ENCODE measurements at places on chromosomes 6 and 20.

DNA sequence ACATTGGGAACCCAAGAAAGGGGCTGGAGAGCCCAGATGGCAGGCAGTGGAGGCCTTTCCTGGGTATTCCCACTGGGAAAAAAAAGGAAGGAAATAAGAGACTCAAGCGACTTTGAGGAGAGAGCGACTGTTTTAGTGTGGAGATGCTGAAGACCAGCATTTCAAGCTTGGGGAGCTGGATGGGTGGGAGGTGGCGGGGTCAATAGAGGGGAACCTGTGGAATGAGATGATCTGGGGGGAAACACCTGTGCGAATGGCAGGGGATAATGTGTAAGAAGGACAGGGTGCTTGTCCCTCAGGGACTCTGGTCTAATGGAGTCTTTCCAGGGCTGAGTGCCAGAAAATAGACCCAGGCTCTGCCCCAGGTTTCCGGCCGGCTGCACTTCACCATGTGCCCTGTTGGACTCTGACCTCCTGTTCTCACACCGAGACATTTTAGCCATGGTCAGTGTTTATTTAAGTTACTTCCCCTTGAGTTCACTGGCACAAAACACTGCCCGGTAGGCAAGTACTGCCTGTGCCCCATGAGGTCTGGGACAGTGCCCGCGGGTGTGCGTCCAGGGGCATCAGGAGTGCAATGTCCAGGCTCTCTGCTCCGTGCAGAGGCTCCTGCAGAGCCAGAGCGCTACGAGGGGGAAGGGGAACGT is 50.4 kb upstream of the NKX2-2 start:
- no peak for DNase-seq

DNA sequence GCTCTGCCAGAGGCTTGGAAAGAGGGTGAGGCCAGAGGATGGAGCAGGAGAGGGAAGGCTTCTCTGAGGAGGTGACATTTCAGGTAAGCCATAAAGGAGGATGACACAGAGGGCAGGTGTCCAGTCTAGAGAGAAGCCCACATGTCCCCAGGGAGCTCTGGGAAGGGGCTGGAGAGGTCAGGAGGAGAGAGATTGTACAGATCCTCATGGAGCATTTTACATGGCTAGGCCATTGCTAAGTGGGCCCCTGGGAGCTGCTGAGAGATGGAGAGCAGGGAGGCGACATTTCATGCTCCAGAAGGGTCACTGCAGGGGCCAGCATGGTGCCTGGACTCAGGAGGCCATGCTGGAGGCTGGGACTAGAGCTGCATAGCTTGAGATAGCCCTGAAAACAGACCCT is 124.5 kb downstream of the TOX2 start:
- DNase-seq: no peak

DNA sequence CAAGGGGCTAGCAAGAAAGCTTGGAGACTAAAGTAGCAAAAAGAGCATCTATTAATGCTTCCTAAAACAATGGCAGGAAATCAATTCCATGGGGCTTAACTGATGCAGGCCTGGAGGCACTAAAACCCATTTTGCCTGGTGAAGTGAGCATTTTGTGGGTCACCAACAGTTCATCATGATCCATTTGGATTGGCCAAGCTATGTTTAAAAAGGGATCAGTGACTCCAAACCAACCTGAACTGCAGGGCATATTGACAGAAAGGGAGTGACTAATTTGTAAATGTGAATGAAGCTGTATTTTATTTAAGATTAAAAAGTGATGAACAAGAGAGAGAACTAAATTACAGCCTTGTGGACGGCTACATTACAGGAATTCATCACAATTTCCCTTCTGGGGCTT is 132.0 kb downstream of the PCSK2 start:
- no peak for DNase-seq

- DNase-seq: no peak
These were observed 187.4 kb upstream of the TAB2 start for GRCh38 chr6:149130090-149130489.

DNA sequence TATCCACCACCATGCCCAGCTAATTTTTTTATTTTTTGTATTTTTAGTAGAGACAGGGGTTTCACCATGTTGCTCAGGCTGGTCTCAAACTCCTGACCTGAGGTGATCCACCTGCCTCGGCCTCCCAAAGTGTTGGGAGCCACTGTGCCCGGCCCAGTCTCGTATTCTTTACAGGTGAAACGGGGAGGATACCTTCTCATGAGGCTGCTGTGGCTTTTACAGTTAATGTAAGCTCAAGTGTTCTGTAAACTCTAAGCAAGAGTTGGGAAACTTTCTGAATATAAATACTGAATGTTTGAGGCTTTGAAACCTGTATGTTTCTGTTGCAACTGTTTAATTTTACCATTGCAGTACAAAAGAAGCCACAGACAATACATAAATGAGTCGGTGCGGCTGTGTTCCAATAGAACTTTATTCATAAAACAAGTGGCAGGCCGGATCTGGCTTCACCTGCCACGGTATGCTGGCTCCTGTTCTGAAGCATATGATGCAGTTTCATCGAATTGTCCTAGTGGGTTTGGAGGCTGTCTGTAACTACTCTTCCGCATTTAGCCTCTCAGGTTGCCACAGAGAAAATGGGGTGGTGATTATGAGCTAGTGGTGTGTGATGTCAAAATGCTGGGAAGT is 192.5 kb upstream of the ZFP64 start:
- DNase-seq: no peak

- no peak for DNase-seq
These were observed 111.3 kb downstream of the LY86 start for GRCh38 chr6:6699741-6700367.

GRCh38 chr6:134293659-134294161 is 24.2 kb downstream of the SGK1 start:
- no peak for DNase-seq

DNA sequence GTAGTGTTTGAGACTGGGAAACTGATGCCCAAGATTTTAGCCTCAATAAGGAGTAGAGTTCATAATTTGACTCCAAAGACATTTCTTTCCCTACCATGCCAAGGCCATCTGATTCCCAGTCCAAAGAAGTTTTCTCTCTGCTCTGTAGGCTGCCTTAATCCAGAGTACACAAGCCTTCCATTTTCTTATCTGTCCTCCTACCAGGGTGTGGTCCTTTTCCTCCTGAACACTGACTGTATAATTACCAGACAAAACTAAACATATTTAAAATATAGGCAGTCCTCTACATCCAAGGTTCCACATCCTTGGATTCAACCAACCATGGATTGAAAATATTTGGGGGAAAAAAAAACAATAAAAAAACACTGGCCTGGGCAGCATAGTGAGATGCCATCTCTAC is 108.4 kb downstream of the SLC16A10 start:
- no peak for DNase-seq

- DNase-seq: no peak
These were observed 261.9 kb upstream of the ECI2 start for GRCh38 chr6:4397307-4397706.

GRCh38 chr6:5899216-5900045 is 107.3 kb downstream of the NRN1 start:
- no peak for DNase-seq

DNA sequence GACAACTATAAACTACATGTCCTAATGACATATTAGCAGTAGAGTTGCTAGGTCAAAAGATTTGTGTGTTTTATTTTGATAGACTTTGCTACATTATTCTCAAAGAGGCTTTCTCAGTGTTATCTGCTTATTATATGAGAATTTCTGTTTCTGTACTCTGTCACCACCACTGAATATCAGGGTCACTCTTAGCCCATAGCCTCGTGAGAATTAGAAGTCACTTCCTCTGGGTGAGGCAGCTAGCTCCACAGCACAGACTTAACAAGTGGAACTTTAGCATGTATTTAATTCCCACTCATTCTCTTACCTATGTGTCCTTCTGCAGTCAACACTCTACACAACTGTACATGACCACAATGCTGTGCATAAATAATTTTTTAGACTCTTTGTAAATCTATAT is 6.7 kb downstream of the PHACTR2 start:
- no peak for DNase-seq

GRCh38 chr6:113010196-113010989 is 663.3 kb downstream of the RFPL4B start:
- no peak for DNase-seq

DNA sequence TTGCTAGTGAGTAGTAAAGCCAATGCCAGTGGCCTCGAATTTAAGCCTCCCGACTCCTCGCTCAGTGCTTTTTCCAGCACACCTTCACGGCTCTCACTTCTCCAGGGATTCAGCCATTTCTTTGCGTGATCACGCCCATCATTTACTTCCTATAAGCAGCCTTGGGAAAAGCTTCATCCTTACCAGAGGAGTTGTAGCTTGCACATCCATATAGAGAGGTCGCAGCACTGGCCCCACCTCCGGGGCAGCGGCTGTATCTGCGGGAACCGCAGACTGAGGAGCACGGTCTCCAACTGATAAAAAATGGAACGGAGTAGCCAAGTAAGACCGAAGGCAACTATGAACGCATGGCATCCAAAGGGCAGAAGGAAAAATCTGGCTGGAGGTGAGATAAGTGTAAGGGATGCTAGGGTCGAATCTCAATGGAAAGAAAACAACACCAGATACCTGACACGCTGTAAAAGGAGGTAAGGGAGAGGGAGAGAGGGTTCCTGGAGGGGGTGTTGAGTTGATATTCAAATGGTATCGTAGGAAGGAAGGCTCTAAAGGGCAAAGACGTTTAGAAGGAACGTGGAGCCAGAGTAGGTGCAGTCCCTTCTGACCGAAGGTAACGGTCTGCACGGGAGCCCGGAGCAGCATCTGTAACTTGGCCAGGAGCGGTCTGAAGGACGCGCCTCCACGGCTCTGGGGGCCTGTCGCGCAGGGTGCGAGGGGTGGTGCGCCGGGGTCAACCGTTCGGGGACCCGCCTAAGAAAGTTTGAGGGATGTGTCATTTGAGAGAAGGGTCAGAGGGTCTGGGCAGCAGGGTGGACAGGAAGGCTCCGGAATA is 640 bp downstream of the NFS1 start:
- peak; percentile 61 for DNase-seq

- no peak for DNase-seq
These were observed 22.9 kb downstream of the NT5E start for GRCh38 chr6:85472744-85473143.

- no peak for DNase-seq
These were observed 53.0 kb downstream of the ELOVL2 start for GRCh38 chr6:10991115-10991514.

- DNase-seq: no peak
These were observed 128.7 kb downstream of the NFATC2 start for GRCh38 chr20:51413857-51414256.

- no peak for DNase-seq
These were observed 20.8 kb upstream of the EMILIN3 start for GRCh38 chr20:41387444-41387851.

- DNase-seq: no peak
These were observed 89.2 kb downstream of the FAM83B start for GRCh38 chr6:54935739-54936138.

DNA sequence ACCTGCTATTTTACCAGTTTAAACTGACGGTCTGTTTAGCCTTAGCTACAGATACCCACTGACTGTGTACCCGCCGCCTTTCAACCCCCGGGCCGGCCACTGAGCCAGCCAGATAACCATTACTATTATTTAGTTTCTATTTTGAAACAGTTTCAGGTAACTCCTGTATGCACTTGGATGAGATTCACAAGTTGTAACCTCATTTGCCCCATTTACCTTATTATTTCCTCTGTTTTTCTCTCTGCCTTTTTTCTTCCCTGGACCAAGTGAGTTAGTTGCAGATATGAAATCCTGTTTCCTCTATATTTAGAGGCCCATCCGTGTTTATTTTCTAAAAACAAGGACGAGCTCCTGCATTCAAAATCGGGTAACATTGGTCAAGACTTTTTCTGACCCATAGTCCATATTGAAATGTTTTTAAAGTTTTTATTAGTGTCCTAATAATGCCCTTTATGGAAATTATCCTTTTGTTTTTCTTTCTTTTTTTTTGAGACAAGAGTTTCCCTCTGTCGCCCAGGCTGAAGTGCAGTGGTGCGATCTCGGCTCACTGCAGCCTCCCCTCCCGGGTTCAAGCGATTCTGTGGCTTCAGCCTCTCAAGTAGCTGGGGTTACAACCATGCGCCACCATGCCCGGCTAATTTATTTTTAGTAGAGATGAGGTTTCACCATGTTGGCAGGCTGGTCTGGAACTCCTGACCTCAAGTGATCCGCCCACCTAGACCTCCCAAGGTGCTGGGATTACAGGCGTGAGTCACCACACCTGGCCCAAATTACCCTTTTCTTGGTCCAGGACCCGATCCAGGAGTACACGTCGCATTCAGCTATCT is 767 bp downstream of the AP5S1 start:
- no peak for DNase-seq

- no peak for DNase-seq
These were observed 116.6 kb upstream of the TRAF3IP2 start for GRCh38 chr6:111722179-111722731.

DNA sequence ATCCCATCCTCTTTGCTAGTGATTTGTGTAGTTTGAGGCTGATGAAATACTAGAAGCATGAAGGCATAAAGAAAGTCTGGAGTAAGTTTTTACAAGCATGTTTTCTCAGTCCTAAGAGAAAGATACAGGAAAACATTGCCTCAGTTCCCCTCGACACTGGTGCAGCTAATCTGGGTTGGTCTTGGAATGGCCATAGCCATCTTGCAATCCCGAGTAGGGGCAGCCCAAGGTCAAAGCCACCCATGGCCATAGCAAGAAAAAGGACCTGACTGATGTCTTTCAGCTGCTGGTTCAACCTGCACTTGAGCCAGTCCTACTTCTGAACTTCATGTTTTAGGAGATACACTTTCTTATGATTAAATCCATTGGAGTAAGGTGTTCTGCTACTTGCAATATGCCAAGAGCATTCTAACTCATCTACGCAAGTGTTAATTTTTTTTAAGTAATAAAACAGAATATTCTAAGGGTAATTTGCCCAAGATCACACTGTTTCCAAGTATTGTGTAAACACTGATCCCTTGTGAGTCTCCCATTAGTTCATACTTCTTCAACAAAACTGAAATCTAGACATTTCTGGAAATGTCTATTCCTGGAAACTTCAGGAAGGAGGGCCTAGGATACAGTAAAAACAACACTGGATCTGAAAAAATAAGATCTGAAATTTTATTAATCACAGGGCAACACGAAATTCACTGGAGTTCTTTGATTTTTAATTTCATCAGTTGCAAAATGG is 108.9 kb downstream of the MAP3K5 start:
- no peak for DNase-seq

DNA sequence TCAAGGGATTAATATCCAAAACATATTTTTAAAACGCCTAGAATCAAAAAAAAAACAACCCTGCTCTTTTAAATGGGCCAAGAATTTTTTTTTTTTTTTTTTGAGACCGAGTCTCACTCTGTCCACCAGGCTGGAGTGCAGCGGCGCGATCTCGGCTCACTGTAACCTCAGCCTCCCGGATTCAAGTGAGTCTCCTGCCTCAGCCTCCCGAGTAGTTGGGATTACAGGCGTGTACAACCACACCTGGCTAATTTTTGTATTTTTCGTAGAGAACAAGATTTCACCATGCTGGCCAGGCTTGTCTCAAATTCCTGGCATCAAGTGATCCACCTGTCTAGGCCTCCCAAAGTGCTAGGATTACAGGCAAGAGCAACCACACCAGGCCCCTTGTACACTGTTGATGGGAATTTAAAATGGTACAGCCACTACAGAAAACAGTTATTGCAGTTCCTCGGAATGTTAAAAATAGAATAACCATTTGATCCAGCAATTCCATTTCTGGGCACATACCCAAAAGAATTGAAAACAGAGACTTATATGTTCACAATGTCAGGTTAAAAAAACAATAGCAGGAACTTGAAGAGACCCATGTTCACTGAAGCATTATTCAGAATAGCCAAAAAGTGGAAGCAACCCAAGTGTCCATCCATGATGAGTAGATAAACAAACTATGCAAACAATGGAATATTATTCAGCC is 3.1 kb upstream of the MYL9 start:
- DNase-seq: no peak

- no peak for DNase-seq
These were observed 1.0 kb upstream of the HCK start for GRCh38 chr20:32050851-32051556.

All from activated CD8-positive, alpha-beta memory T cell treated with anti-CD3 and anti-CD28 coated beads, Interleukin-2, amount 50 U/mL, for 48 hours (primary cell).